ENCODE measurements at places on chromosomes 6 and 20. TPM values are rescaled to one million over a fixed set of nuclear protein-coding genes. Genes with fewer than 3 reads are reported as not detected.
A peak's percentile ranks its signal among the peaks of the same experiment; 100 is the strongest.

The SLC44A4 gene
- not detected for total RNA-seq

The LTB gene
- total RNA-seq = 1.6 TPM

The GJA10 gene
- not detected for total RNA-seq

The LGSN gene
- not detected for total RNA-seq

DNA sequence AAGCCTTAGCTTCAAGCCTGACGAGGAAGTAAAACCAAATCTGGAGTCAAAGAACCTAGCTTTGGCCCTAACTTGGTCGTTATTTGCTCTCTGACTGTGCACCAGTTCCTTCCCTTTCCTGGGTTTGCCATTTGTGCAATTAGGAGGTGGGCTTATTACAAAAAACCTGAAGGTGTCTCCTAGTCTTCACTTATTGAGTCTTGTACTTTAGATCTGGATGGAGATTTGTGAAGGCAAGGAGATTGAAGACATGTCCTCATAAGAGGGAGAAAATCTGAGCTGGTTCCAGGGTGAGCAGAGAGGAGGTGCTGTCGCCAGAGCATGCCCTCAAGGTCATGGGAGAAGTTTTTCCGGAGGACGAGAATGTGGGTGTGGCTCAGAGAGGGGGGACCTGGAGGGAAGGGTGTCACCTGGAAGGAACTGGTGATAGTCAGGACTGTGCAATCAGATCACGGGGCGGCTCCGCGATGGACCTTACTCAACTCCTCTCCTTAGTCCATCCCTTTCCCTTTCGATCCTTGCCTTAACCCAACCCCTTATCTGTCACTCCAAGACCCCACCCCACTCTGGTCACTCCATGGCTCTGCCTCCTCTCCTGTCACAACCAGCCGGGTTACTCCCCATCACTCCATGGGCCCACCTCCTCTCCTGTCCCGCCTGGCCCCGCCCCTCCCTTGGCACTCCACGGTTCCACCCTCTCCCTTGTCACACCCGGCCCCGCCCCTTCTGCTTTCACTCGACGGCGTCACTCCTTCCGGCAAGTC is 588 bp upstream of the ACSS2 start:
- DNase-seq = peak; percentile 100

DNA sequence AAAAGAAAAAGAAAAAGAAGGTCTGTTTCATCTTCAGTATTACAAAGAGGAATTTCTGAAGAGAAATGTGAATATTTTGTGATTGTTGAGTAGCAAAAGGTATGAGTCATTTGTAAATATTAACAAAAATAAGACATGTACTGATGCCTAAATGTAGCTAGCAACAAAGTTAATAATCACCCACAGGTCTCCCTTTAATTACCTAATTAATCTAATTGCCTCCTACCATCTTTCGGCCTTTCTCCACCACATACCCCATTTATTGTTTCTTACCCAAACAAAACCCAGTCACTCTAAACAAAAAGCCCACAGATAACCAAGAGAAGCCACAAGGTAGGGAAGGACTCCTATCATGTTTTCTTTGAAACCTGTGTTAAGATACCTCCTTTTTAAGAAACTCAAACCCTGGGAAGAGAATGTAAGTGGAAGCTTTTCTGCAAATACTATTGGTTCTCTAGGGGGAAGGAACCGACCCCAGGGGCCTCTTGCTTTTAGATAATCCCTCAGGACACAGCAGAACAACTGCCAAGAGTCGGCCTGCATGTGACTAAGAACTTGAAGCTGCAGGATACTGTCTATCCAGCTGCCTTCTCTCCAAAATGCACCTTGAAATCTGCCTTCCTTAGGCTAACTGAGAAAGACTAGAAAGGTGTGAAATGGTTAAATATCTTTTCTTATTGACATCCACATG is 16.1 kb upstream of the STK38 start:
- no peak for DNase-seq

Data from Right ventricle myocardium inferior (tissue), 1 donor.